SW 1271 (cell line): ENCODE measurements at places on chromosomes 3 and 15.

GRCh38 chr3:50610992-50611463 lies 546 bp downstream of the CISH start:
- DNase-seq: no peak

DNA sequence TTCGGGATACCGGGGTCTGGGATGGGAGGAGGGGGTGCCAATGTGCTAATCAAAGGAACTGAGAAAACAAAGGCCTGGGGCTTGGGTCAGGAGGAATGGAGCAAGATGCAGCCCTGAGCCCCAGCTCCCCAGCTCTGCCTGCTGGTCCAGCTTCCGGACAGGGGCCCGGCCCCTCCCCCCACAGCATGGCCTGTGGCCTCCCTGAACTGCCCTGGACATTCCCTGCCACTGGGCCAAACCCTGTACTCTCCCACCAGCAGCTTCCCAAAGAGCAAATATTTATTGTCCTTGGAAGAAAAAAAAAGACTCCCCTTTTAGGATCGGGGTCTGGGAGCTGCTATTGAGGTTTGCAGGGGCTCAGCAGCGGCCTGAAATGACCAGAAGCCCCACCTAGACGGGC lies 5.7 kb upstream of the MYL3 start:
- no peak for DNase-seq

GRCh38 chr3:58625196-58625824 lies 41.3 kb downstream of the FAM3D start:
- DNase-seq: no peak

DNA sequence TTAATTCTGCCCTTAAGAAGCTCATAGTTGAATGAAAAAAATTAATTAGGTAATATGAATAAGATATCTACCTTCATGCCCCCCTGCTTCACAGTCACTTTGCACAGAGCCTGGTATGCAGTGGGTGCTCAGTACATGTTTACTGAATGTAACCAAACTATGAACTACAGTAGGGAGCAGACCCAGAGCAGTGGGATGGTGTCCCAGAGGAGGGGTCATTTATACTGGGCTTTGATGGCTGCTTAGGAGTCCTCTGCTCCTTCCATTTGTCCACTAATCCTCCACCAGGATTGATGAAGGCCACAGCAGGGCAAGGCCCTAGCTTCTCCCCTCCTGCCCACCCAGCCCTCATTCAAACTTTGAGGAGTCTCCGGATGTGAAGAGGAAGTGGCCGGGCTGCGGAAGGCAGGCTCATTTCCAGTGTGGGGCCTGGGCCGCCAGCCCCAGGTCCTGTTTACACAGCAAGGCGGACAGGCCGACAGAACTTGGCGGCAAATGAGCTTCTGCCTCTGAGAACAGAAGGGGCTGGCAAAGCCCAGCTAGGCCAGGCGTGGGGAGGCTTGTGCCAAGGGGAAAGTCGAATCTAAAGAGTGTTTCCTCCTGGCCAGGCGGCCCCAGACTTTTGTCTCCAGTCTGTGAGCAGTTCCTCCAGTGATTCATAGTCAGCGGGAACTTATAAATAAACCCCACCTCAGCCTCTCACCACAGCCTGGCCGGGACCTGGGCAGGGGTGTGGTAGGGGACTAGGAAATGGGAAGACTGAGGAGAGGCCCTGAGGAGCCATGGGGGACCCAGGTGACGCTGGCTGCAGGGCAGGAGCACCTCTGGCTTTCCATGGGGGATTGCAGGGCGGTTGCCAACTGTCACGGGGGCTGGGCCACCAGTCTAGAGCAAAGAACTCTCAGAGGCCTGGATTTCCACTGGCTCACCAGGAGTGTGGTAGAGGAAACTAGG lies 51.6 kb upstream of the LCTL start:
- DNase-seq: no peak

GRCh38 chr3:171149526-171150116 lies 123.1 kb upstream of the SLC2A2 start:
- no peak for DNase-seq

DNA sequence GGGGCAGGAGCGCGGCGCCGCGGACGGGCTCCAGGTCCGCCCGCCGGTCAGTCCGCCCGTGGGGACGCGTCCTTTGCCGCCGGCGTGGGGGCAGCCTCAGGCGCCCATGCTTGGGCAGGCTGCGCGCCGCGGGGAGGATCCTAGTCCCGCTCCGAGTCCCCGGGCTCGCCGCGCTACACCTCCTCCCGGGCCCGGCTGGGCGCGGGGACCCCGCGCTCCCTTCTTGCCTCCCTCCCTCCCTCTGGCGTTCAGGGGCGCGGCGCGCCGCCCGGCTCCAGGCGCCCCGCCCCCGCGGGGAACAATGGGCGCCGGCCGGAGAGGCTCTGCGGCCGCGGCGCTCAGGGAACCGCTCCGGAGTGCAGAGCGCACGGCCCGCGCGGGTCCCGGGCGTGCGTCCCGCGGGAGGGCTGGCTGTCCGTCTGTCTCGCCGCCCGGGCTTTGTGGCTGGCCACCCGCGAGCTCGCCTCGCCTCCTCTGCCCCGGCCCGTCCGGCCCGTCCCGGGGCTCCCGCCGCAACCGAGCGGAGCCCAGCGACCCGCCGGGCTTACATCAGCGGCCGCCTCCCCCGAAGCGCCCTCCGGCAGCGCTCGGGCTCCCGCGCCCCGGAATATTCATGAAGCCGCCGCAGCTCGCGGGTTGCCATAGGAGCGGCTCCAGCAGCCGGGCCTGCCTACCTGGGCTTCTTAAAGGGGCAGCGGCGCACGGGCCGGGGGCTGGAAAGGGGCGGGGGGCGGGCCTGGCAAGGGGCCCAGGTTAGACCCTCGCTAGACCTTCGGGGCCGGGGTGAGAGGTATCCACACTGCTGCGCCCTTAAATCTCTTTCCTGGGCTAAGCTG lies at the start of gene HCN4:
Gene HCN4, minus strand, starts transcription at position 658 of the 836 bp plus-strand sequence. CDS start 688 bp downstream, outside the sequence.
- DNase-seq: no peak
